Activated CD4-positive, alpha-beta T cell treated with anti-CD3 and anti-CD28 coated beads for 1 hour (primary cell): ENCODE measurements at places on chromosomes 7 and 10.

DNA sequence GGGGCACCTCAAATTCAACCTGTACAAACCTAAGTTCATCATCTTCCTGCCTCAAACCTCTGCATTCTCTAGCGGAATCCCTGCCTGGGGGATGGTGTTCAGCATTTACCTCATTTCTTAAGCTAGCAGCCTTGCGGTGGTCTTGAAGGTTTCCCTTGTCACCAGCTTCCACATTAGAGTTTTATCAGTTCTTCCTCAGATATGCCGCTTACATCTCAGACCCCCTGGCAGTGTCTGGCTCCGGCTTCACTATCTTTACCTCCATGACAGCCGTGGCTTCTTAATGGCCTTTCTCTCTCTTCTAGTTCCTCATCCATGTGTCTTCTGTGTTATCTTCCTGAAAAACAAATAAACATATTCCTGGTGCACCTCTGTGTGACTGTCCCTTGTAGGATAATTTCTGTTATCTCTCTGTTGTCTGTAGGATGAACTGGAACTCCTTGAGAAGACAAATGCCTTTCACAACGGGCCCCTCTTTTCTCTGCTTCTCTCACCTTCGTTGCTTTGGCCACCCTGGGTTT lies 101.1 kb upstream of the BMPER start:
- no peak for DNase-seq

DNA sequence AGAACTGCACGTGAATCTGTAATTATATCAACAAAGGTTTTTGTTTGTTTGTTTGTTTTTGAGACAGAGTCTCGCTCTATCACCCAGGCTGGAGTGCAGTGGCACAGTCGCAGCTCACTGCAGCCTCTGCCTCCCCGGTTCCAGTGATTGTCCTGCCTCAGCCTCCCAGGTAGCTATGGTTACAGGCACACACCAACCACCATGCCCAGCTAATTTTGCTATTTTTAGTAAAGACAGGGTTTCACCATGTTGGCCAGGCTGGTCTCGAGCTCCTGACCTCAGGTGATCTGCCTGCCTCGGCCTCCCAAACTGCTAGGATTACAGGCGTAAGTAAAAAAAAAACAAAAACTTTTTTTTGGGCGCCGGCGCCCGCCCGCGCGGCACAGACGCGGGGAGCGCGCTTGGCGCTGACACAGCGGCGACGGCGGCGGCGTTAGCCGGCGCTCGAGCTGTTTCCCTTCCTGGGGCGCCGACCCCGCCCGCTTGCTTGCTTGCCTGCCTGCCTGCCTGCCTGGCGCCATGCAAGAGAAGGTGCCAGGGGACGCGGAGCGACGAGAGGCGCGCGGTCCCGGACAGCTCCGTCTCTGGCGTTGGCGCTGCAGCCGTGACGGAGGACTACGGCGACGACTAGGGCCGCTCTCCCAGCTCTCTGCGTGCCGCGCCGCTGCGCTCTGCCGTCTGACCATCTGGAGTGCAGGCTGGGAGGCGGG lies 171.4 kb upstream of the NUPR2 start:
- no peak for DNase-seq

- DNase-seq, result no peak
Observed at GRCh38 chr7:26409661-26410547, 118.2 kb downstream of the SNX10 start.

DNA sequence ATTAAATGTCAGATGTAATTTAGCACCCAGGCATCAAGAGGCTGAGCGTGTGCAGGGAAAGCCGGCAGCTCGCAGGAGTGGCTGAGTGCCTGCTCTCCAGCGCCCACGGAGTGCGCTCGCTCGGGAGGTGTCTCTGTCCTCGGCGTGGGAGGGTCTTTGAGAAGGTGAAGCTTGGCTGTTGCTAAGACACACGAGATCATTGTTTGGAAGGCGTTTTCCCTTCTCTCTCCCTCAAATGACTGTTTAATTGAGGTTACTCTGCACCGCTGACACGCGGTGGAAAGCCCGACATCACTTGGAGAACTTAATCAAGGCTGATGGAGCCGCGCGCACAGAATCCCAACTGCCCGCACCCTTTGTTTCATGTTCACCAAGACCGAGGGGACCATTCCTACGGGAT lies 414.6 kb downstream of the DNAJB6 start:
- no peak for DNase-seq

DNA sequence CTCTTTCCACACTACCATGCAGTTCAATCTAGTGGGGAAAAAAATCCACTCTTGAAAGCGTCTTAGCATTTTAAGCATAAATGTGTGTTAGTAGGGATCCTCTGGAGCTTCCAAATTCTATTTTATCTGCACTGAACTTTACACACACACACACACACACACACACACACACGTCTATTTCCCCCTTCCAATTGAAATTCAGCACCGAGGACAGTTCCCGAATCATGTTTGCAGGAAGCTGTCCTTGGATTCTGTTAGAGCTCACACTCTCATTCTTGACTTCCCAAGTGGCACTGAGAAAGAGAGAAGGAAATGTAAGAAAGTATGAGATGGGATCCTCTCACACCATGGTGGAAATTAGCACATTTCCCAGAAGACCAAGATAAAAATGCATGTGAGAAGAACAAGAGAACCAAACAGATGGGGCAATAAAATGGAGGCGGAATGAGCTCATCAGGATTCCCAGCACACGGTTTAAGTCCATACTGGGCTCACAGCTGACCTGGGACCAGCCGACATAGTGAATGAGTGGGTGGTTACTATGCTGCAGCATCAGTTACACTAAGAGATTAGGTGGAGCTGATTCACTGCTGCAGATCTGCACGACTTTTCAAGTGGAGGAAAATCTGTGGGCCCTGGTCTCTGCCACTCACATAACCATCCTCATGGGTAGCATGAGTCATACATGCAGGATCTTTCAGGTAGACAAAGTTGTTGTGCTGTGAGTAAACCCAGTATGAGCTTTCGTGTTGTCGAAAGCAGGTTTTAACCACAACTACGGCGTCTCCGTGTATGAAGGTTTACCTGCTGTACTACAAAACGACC lies 3.3 kb upstream of the NPTX2 start:
- DNase-seq, result no peak

- DNase-seq, result no peak
Observed at GRCh38 chr7:8982338-8982992, 549.1 kb downstream of the NXPH1 start.

DNA sequence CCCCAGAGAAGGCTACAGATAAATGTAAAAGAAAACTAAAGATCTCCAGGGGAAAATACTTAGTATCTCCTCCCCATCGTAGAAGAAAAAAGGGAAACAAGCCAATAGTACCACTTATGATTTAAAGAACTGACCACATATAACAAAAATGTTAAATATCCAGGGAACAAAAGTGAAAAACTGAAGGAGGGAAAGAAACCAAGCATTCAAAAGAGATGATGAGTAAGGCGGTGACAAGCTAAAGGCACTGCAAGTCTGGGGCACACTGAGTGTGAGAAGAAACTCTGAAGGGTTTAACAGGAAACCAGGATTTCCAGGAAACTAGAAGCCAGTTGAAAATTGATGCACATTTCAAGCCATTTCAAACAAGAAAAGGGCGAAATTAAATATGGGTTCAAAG lies 226.3 kb downstream of the AHR start:
- DNase-seq, result no peak

DNA sequence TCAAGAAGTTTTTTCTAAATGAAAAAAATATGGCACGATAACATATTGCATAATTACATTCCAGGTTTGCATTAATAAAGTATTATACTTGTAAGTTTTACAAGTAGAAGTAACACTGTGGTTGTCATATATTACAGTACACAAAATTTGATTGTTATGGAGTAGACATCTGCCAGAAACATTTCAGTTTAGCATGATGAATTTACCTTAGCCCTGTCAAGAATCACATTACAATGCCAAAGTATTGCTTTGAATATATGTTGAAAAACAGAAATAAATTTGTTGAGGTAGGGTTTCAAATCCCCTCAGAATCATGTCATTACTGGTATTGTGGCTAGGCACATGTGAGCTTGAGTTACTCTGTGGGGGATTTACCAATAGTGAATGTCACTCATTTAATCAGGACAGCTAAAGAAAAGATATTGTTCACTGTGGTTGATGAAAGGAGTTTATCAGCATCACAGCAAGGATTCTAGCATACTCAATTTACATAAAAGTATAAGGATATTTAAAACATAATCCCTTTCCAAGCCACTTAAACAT lies 112.1 kb downstream of the MDFIC start:
- no peak for DNase-seq

DNA sequence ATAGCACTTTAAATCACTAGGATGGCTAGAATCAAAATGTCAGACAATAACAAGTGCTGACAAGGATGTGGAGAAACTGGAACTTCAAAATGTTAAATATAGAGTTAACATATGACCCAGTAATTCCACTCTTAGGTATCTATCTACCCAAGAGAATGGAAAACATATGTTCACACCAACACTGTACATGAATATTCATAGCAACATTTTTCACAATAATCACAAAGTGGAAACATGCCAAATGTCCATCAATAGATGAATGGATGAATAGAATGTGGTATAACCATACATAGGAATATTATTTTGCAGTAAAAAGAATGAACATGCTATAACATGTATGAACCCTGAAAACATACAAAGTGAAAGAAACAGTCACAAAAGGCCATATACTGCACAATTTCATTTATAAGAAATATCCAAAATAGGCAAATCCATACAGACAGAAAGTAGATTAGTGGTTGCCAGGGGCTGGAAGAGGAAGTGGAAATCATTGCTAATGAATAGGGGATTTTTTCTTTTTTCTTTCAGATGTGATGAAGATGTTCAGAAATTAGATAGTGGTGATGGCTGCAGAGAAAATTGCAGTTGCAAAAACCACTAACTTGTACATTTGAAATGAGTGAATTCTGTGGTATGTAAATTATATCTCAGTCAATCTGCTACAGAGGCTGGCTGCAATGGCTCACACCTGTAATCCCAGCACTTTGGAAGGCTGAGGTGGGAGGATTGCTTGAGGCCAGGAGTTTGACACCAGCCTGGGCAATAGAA lies 93.0 kb downstream of the CPVL start:
- DNase-seq, result no peak

DNA sequence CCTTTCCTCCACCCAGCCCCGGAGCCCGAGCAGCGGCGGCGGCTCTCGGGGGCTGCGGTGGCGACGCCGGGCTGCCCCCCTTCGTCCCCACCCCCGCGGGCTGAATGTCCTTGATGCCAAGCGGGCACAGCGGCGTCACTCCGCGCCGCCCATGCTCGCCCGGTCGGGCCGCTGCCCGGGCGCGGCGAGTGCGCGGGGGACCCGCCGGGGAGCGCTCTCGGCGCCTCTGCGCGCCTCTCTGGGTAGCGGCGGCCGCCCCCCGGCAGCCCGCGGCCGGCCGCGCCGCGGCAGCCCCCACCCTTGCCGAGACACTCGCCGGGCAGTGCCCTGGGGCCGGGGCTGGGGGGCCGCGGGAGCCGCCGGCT lies 433 bp upstream of the PLXNA4 start:
- no peak for DNase-seq

DNA sequence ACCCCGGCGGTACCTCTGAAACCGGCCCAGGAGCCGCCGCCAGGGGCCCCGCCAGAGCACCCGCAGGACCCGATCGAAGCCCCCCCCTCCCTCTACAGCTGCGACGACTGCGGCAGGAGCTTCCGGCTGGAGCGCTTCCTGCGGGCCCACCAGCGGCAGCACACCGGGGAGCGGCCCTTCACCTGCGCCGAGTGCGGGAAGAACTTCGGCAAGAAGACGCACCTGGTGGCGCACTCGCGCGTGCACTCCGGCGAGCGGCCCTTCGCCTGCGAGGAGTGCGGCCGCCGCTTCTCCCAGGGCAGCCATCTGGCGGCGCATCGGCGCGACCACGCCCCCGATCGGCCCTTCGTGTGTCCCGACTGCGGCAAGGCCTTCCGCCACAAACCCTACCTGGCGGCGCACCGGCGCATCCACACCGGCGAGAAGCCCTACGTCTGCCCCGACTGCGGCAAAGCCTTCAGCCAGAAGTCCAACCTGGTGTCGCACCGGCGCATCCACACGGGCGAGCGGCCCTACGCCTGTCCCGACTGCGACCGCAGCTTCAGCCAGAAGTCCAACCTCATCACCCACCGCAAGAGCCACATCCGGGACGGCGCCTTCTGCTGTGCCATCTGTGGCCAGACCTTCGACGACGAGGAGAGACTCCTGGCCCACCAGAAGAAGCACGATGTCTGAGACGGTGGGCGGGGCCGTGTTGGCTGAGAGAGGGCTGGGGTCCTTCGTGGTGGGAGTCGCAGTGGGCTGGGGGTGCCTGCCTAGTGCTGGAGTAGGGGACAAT lies 3.8 kb downstream of the REPIN1 start:
- no peak for DNase-seq

DNA sequence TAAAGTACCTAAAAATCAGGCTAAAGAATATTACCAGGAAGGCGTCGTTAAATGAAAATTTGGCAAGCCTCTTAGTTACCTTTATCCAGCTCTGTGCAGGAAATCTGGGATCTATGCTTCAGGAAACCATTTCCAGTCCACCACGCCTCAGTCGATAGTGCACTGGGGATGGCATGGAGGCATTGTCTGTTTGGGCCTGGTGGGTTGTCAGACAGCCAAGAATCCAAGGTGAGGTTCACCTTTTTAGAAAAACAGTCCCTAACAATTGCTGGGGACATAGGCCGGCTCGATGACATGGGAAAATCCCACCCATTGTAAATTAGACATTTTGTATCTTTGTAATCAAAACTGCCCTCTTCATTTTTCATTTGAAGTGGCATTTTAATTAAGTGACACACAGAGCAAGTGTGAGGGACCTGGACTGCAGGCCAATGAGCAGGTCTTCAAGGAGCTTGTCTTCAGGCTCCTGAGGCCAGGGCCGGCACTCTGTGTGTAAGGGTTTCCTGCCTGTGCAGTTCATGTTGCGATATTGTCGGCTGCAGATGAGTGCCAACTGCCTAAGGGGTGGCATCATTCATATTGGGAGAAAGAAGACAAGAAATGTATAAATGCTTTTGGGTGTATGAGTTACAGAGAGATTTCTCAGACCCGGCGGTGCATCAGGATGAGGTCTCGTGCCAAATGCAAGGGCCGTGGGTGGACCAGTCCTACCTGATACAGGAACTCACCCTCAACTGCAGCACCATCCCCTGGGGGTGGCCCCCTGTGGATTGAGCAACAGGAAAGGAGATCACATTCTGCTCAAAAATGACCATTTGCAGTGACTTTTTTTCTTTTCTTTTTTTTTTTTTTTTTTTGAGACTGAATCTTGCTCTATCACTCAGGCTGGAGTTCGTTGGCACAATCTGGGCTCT lies 80.8 kb downstream of the PTPRE start:
- no peak for DNase-seq

DNA sequence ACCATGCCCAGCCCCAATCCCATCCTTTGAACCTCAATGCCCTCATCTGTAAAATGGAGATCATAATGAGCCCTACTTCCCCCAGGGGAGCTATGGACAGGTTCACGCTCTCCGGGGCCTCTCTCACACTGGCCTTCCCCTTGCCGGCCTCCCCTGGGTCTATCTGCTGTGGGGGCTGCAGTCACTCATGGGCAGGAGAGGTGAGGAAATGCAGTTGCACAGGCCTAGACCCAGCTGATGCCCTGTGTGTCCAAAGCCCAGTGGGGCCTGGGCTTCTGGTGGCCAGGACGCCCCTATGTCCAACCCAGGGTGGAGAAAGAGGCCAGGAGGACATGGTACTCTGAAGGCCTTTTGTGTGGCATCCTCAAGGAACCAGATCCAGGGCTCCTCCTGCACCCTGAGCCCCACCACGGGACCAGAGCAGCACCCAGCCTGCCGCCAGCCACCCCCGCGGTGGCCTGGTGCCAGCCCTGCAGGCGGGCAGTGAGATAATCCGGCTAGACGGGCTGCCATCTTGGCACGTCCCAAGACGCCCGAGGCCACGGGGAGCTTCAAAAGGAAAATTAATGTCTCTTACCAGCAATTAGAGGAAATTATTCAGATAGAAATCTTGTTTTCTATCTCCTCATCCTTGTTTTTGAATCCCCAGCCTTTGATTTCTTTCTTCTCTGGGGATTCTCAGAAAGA lies 39.0 kb downstream of the MYL10 start:
- DNase-seq, result no peak
